ENCODE measurements at places on chromosomes 7 and 10.

DNA sequence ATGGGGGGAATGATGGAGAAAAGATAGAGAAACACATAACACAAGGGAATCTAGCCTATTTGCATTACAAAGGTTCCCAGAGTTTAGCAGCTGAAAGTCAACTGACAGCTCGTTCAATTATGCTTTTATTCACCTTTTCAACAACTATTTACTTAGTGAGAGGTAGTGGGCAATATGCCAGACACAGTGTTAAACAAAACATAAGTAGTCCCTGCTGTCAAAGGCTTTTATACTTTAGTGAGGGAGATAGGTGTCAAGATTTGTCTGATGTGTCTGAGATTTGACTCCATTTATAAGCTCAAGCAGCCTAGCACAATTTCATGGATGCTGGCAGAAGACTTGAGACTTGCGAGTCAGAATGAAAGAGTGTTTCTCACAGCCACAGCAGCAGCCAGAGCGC, 549.0 kb upstream of the VSTM2A start:
- no peak for DNase-seq

DNA sequence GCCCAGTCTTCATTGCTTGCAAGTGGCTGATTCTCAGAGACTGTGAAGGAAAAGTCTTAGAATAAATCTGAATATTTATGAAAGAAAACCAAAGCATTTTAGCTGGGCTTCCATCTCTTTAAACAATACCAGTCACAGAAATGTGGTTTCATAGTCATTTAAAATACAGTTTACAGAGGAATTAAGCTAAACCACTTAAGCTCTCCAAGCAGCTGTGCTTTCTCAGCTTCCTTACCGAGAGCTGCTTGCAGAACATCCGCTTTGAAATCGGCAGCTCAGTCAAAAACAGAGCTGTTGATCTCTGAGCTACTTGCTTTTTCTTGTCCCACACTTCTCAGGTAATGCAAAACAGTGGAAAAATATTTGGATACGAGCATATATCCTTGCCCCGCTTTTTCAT, 134.5 kb downstream of the DYNC1I1 start:
- DNase-seq, result no peak

- no peak for DNase-seq
Measured at GRCh38 chr10:83352588-83352987, 786.7 kb upstream of the GHITM start.

- no peak for DNase-seq
Measured at GRCh38 chr10:54470324-54470631, 330.8 kb downstream of the PCDH15 start.

GRCh38 chr7:39383136-39383535, 183.1 kb upstream of the YAE1 start:
- no peak for DNase-seq

GRCh38 chr7:22837308-22837707, 14.7 kb upstream of the TOMM7 start:
- no peak for DNase-seq

GRCh38 chr7:129069021-129069420, 14.1 kb upstream of the TNPO3 start:
- DNase-seq, result no peak
